ENCODE measurements at places on chromosomes 13 and 19.
A peak's percentile ranks its signal among the peaks of the same experiment; 100 is the strongest.

DNA sequence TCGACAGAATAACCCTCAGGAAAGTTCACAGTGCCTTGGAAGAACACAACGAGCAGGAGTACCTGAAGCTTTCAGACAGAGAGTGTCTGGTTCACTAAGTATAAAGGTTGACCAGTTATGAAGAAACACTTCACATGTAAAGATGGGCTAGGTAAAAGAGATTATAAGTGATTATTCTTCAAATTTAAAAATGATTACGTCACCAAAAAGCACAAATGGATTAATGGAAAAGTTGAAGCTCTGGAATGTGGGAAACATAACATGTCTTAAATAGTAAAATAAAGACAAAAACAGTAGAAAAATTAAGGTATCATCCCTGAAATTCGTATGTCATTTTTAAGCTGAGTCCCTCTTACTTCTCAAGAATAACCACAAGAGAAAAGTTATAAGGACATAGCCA, 643.9 kb upstream of the KLF12 start:
- DNase-seq, result no peak

DNA sequence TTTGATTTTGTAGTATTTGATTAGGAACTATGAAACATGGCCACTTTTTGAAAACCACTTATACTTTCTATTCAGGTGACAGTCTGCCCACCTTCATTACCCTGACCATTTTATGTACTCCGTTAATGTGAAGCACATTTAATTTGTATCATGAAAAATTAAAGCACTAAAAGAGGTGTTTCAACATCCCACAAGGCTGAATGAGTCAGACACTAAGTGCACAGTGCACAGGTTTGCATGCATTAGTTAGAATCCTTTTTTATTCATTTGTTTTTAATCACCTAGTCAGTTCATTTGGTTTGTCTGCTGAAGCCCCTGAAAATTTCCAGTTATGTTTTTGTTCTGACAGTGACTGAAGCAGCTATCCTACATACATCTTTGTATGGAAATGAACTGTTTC, 271.0 kb downstream of the SLITRK5 start:
- no peak for DNase-seq

GRCh38 chr19:8600064-8600463, 10.5 kb downstream of the ADAMTS10 start:
- DNase-seq, result no peak

GRCh38 chr19:48624791-48625723, 5.8 kb downstream of the SPHK2 start:
- DNase-seq, result peak; percentile 30

DNA sequence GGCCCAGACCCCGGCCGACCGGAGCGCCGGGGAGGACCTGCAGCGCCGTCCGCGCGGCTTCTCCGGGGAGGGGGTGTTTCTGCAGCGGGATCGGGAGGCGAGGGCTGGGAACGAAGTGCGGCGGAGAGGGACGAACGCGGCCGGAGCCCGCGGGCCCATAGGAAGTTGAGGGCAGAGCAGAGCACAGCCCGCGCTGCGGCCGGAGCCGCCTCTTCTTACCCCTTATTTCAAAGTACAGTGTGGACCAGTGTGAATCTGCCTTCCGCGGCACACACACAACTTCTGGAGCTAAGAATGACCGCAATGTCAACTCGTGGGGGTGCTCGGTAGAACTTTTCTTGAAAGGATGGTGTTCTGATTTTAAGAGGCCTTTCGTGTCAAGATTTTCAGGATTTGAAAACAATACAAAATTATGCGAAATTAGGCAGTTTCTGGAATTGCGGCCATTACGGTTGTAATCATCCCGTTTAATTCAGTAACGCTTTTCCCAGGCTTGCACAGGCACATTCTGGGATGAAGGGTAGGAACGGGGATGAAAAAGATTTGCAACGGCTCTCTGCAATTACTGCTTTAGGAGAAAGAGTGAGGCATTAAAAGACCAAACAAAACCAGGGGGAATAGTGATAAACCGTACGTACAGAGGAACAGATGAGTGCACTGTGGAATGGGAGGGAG, 821 bp downstream of the TDRD3 start:
- DNase-seq, result peak; percentile 60

DNA sequence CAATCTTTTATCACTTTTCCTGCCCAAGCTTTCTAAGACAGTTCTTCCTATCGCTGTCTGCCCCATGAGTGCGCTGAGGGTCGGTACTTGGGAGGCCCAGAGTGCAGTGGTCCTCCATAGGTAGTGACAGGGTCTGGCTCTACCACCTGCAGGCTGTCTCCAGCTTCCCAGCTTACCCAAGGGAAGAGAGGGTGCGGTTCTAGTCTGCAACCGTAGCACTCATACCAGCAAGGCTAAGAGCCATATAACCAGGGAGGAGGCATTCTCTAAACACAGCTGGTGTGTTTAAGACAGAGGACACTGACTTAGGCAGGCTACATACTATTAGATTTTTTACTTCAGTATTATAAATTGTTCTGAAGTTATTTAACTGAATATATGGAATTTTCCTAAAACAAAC, 8.2 kb downstream of the PROZ start:
- no peak for DNase-seq

DNA sequence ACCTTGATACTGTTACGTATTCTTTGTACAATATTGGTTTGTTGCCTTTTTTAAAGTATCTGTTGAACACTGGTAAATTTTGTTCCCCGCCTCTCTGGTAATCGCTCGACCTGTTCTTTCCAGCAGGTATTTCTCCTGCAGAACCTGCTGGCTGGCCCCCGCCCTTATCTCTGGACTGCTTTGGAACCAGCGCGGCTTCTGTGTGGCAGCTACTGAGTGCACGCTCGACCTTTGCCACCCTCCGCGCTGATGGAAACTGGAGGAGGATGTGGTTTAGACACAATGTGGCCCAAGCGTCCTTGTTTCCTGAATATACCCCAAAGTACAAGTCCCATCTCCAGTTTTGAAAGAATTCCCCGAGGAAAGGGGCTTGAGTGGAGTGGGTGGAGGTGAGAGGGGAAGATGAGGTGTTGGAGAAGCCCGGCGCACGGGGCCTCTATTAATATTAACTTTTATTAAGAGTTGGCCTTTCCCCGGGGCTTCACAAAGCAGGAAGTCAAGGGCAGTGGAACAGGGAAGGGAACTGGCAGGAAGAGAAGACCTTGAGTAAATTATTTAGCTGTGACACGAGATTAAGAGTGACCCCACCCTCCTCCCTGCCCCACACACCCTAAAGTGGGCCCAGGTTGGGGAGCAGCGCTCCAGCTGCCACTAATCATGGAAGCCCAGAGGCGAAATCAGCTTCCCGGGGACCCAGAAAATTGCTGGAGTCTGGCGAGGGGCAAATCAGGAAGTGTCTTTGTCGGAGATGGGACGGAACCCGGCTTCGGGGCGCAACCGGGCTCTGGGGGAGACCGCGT, 16.0 kb downstream of the CDX2 start:
- DNase-seq, result no peak

GRCh38 chr13:27476943-27477703, 26.8 kb upstream of the MTIF3 start:
- no peak for DNase-seq

DNA sequence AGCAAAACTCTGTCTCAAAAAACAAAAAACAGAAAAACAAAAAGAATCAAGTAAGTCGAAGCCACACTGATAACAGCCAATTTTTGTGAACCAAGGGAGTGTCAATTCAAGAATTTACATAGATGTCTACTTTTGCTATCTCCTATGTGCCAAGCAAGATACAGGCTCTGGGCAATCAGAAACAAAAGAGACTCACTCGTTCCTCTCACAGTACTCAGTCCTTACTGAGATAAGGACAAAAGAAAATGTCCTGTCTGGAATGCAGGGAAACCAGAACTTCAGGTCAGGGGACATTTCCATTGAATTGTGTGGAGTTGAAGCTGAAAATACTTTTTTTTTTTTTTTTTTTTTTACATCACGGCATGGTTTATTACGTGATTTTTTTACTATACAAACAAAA, 53.0 kb downstream of the NLRP12 start:
- no peak for DNase-seq

GRCh38 chr13:48448285-48448958, 35.5 kb upstream of the LPAR6 start:
- DNase-seq, result no peak

DNA sequence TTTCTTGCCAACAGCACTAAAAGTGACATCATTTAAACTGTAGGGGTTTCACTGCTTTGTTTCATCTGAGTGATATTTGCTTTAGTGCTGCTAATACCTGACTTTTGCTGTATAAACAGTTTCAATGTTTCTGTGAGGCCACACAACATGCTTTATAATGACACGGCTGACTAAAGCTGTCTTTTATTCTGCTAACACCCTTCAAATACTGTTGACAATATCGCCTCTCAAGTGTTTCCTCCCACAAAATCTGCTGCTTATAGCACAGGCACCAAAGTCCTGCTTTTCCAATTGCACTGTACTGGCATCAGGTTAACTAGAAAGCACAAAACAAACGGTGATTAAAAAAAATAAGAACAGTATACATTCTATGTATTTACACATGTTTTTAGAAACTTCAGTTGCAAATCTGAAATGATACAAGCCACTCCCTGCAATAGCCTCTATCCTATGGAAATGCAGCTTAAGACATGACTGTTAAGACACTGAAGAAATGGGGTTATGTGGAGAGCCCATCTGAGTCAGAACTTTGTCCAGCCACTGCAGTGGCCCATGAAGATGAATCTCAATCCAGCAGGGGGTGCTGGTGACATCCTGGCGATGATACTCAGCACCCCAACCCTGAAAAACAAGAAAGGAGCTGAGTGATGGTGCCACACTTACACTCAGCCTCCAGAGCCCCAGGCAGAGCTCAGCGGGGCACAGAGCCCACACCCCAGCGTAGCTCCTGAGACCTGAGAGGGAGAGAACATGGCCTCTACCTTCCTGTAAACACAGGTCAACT, 29.4 kb downstream of the RFXAP start:
- DNase-seq, result no peak

DNA sequence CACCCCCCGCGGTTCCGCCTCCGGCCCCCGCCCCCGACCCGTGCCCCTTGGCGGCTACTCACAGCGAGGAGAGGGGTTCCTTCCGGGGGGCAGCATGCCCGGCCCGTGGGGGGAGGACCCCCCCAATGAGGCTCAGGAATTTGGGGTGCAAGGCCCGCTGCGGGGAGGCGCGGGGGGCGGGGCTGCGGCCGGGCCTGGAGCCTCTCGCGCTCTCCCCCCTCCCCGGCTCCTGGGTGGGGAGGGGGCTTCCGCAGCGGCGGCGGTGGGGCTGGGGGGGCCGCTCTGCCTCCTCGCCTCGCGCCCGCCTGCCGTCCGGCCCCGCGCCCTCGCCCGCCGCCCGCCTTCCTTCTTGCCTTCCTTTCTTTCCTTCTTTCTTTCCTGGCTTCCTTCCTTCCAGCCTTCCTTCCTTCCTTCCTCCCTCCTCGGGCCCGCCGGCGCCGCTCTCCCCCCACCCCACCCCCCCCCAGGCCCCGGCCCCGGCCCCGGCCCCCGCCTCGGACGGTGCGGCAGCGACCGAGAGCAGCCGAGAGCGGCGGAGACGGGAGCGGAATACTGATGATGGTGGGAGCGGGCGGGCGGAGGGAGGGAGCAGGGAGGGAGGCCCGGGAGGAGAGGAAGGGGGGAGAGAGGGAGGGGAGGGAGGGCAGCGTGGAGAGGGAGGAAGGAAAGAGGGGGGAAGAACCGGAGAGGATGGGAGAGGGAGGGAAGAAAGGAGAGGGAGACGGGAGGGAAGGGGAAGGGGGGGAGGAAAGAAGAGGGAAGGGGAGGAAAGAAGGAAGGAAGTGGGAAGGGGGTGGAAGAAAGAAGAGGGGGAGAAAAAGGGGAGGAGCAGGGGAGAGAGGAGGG, at the start of gene LRRC4B:
TSS of gene LRRC4B (minus strand) at position 554 of the 846 bp plus-strand sequence. CDS start 19,597 bp downstream, outside the sequence.
- peak; percentile 37 for DNase-seq

DNA sequence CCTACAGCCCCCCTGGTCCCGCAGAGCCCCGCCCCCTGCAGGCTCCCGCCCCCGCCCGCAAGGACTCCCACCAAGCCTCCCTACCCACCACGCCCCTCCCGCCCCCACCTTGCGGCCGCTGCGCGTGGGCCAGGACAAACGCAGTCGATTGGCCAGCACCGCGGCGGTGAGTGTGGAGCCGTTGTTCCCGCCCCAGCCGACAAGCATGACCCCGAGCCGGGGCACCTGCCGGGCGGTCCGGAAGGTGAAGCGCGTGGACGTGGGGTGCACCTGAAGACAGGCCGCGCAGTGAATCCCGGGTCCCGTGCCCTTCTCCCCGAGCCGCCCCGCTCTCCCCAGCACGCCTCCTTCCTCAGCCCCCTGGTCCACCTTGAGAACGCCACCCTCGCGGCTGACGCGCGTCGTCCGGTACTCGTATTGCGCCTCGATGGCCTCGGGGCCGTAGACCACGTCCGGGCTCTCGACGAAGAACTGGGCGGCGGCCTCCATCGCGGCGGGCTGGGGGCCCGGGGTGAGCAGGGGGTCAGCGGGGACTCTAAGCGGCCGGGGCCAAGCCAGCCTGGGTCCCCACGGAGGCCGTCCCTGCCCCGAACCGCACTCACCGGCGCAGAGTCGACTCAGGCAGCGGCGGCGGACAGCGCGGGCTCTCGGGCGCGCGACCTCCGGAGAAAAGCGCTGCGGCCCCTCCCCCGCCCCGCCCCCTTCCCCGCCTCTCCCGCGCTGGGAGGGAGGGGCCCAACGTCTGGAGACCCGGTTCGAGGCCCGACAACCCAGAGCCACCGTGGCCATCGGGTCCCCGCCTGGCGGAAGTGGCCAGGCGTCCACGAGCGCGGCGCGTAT, at the start of gene ISYNA1:
TSS of gene ISYNA1 (minus strand) at position 643 of the 840 bp plus-strand sequence. CDS start at position 489, 154 bp downstream.
- no peak for DNase-seq

- no peak for DNase-seq
Measured at GRCh38 chr13:94313321-94313910, 166.1 kb downstream of the DCT start.

GRCh38 chr19:1629256-1629808, 23.1 kb downstream of the TCF3 start:
- no peak for DNase-seq

- DNase-seq, result no peak
Measured at GRCh38 chr19:4641132-4641531, 1.8 kb downstream of the TNFAIP8L1 start.

DNA sequence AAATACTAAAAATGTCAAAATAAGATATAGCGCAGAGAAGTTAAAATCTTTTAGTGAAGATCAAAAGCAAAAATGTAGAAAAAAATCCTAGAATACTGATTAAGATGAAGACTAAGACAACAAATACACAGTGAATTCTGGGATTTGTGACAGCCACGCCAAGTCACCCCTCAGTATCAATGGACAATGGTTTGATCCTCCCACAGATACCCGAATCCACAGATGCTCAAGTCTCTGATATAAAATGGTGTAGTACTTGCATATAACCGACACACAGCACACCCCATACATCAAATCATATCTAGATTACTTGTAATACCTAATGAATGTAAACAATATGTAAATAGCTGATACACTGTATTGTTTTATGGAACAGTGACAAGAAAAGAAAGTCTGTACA, 5.9 kb downstream of the MIPEP start:
- DNase-seq, result peak; percentile 61
